ENCODE measurements at places on chromosomes 6 and 20.

GRCh38 chr6:30818391-30818841 lies 65.9 kb upstream of the DDR1 start:
- DNase-seq, result no peak

- no peak for DNase-seq
Observed at GRCh38 chr6:105458551-105458950, 55.7 kb upstream of the PREP start.

GRCh38 chr6:106730718-106731117 lies 101.3 kb downstream of the QRSL1 start:
- DNase-seq, result no peak

GRCh38 chr20:44041001-44041400 lies 126.3 kb downstream of the TOX2 start:
- DNase-seq, result no peak

- no peak for DNase-seq
Observed at GRCh38 chr6:133262804-133263203, 21.6 kb downstream of the EYA4 start.

- no peak for DNase-seq
Observed at GRCh38 chr6:156060013-156060412, 604.4 kb upstream of the NOX3 start.

GRCh38 chr6:137432054-137432611 lies 62.1 kb downstream of the OLIG3 start:
- DNase-seq, result no peak

DNA sequence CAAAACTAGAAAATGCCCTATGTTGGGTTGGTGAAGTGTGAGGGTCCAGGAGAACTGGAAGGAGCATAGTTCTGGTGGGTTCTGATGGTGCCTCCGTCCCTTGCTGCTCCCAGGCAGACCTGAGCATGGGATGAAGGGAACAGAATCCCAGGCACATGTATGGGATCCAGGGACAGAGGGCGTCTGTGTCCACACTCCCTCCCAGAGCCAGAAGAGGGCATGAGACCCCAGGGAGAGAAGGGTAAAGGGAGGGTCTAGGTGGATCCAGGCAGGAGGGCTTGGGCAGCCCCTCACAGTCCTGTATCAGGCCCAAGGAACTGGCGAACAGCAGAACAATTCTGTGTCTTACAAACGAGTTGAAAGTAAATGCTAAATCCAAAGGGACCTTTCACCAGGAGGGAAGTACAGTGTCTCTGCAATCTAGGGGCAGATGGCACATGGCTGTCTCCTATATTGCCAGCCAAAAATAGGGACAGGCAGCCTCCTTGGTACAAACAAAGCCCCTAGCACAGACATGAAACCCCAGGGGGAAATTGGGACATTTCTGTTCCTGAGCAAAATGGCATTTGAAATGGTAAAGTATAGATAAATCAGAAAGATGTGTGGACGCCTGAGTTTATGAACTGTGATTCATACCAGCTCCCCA lies 2.5 kb upstream of the BPIFA1 start:
- DNase-seq, result no peak

DNA sequence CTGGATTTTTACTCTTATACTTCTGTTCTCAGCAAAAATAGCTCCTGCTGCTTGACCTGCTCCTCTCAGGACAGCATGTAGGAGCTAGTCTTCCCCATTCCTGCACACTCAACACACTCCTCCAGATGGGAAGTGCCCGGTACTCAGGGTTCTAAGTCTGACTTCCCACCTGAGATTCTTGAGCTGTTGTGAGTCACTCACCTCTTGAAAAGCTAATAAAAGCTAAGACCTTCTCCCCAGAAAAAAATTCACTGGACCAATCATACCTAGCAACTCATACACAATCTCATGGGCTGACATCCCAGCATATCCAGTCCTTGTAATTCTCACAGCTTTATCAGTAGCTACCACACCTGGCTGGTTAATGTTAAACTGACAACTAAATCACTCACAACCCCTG lies 53.5 kb downstream of the TRPC4AP start:
- no peak for DNase-seq

DNA sequence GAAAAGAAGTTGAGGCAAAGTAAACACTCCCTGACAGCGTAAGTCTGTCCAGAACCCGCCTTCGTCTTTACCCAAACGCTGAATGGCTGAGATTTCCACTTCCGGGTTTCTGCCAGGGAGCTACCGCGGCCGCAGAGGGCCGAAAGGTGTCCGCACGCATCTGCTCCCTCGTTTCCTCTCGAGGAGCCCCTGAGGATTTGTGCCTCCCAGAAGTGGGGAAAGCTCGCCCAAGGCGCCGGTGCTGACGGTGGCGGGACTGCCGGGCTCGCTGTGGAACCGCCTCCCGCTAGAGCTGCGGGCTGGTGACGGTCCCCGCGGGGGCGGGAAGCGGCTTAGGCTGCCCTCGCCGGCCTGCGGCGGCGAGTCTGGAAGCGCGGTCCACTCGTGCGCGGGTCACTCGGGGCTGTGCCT lies 1760.2 kb upstream of the DEFB115 start:
- DNase-seq, result no peak

DNA sequence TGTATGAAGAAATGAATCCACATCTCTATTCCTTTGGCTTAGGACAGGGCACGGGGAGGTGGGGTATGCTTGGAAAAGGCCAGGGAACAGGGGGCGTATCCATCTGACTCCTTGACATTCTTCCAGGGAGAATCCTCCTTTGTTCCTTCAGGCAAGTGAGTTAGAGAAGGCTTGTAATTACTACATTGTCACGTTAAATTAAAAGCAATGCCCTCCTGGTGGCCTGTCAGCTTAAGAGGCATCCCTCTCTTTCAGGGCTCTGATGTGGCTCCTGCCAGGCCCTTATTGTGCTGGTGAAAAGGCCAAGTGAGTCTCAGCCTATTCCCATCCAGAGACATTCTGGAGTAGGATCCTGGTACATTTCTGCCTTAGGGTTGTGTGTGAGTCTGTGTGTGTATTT lies 128.3 kb downstream of the FOXA2 start:
- DNase-seq, result no peak

- no peak for DNase-seq
Observed at GRCh38 chr20:48326868-48327267, 500.9 kb downstream of the PREX1 start.

DNA sequence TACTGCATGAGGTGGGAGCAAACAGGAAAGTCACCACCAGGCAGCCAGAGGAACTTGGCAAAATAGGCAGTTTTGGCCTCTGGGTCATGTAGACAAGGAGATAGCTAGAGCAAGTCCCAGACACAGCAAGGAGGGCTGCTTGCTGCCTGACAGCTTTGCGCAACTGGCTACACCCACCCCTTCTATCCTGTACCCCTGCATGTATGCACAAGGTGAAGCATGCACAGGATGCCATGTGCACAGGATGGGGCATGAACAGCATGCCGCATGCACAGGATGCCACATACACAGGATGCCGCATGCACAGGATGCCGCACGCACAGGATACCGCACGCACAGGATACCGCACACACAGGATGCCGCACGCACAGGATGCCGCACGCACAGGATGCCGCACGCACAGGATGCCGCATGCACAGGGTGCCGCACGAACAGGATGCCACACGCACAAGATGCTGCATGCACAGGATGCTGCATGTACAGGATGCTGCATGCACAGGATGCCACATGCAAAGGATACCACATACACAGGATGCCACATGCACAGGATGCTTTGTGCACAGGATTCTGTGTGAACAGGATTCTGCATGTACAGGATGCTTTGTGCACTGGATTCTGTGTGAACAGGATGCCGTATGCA lies 104.9 kb upstream of the IYD start:
- DNase-seq, result no peak

GRCh38 chr20:11375335-11375734 lies 542.4 kb upstream of the BTBD3 start:
- no peak for DNase-seq

DNA sequence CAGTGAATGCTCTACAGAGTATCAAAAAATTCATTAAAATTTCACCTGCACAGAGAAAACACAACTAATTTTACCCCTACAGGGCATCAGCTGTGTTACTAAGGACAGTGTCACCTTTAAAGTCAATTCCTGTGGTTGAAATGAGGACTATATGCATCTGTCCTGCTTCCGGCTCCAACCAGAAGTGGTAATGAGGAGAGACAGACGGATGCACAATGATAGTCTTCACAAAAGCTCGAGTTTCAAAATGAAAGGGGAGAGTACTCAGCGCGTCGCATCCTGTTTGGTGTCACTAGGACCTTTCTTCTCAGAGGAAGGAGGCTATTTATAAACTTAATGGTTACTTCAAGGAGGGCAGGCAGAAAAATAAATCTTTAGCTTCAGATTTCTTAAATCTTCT lies 86.5 kb downstream of the LYRM4 start:
- peak; percentile 6 for DNase-seq

GRCh38 chr6:64914124-64914523 lies 792.9 kb downstream of the EYS start:
- no peak for DNase-seq

DNA sequence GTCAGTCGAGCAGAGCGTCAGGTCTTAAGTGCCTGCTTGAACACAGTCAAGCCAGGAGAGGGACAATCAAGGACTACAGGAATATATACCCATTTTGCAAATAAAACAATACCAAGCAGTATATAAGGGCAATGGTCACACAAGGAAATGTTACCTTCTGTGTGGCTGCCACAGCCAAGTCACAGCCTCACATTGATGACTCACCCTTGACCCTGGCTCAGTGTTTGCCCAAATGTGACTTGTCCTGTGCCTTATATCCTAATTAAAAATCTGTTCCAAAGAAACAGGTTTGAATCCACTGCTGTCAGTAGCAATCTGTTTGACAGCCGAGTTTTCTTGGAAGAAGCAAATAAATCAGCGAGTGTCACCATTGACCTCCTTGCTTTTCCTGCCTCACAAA lies 34.3 kb downstream of the C6orf89 start:
- no peak for DNase-seq

GRCh38 chr6:24775520-24776058 lies 852 bp downstream of the GMNN start:
- no peak for DNase-seq

DNA sequence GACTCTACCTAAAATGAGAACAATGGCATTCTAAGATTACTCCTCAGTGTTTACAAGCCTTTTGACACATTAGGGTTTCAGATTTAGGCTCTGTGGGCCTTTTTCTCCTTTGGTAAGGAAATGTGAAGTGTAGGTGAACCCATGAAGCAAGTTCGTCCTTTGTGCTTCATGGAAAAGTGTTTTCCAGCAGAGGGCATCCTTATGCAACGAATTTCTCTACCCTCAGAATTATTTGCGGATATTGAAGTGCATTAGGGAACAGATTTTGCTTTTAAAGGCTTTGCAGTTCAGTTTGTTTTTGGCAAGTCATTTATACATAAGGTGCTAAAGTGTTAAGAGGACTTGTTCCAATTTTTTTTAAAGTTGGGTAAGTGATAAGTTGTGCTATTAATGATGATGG lies 55.7 kb upstream of the FERMT1 start:
- DNase-seq, result no peak

- peak; percentile 52 for DNase-seq
Observed at GRCh38 chr20:31968291-31969126, 558 bp downstream of the XKR7 start.
